ENCODE measurements at places on chromosomes 16 and 17.

GRCh38 chr17:69672924-69673323 lies 258.4 kb downstream of the MAP2K6 start:
- DNase-seq, result no peak

DNA sequence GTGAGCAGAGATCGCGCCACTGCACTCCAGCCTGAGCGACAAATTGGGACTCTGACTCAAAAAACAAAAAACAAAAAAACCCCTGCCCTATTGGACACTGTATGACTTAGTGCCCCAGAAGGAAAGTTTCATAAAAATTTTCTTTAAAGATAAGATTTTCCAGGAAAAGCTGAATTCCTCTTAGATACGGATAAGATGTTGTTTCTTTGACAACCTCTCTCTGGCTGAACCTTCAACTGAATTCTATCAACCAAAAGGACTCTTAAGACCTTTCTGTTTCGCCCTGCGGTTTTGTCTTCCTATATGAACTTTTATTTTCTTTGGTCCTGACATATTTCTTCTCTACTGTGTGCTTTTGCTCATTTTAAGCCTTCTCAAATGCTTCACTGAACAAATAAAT lies 35.8 kb downstream of the CPPED1 start:
- no peak for DNase-seq

GRCh38 chr17:17998934-17999333 lies 26.3 kb downstream of the DRC3 start:
- DNase-seq, result no peak

GRCh38 chr16:8847623-8848022 lies 21.2 kb downstream of the CARHSP1 start:
- no peak for DNase-seq

GRCh38 chr16:30805370-30806169 lies 18.6 kb upstream of the ZNF629 start:
- no peak for DNase-seq

All from activated CD4-positive, alpha-beta T cell treated with anti-CD3 and anti-CD28 coated beads, Interleukin-2, amount 10 ng/mL, durations not matched to agents 7 days and 5 days (primary cell).